Inflammatory macrophage (primary cell): ENCODE measurements at places on chromosomes 16 and 17.

DNA sequence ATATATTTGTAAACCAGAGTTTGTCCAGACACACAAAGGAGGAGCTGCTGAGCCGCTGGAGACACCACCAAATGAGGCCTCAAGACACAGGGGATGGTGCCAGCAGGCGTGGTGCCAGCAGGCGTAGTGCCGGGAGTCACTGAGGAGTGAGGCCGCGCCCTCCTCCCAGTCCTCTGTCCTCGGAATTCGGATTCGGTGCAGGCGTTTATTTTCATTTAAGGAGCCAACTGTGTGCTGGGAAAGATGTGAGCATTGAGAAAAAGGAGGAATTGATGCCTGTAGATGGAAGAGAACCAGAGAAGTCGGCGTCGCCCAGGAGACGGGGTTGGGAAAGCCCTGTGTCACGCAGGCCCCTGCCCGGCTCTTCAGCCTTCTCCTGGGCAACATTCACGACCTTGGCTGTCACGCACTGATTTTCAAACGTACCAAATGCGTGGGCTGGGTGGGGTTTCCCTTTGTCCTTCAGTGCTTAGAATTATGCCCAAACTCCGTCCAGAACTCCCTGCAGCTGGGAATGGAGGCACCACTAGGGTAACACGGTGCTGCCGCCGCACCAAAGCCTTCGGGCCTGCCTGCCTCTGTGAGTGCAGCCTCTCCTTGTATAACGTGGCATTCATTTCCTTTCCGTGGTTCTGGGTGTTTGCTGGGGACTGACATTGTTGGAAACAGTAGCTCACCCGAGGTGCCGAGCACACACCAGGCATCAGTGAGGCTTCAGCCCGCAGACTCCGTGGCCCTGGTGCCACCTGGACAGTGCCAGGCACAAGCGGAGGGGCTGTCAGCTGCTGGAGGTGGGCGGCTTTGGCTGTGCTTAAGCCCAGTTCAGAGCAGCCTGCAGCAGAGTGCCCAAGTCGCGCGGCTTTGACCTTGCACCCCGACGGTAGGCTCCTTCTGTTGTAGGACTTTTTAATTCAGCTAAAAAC is 49.0 kb upstream of the CHMP6 start:
- DNase-seq: no peak

- no peak for DNase-seq
These were observed 128.1 kb downstream of the MAF start for GRCh38 chr16:79472426-79472825.

GRCh38 chr16:57226701-57227621 is 18.1 kb upstream of the ARL2BP start:
- DNase-seq: no peak

DNA sequence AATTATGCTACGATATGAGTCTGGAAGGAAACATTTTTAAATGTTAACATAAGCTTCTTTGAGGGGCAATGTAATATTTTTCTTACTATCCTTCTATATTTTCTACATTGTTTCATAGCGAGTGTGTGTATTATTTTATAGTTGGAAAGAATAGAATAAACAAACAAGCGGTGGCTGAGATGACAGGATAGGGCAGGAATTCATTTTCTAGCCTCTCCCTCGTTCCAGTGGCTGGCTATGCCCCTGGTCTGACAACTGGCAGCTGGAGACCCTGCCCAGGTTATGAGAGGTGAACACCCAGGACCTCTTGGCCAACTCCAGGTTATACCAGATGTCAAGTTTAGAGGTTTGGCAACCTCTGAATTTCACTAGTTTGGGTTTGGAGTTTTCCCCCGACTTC is 14.5 kb upstream of the TNRC6C start:
- no peak for DNase-seq

DNA sequence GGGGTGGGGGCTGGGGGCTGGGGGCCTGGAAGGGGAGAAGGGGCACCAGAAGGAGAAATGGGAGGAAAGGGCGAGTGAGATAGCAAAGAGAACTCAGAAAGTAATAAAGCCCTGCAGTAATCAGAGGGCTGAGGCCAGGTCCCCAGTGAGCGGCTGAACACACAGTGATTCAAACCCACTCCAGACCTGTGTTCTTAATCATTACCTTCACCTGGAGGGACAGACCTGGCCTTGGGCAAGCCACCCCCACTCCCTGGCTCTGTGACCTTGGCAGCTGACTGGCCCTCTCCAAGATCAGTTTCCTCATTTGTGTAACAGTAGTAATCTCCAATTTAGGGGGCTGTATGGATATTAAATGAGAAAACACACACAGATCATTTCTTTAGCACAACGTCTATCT is 150.4 kb downstream of the WWOX start:
- no peak for DNase-seq
